ENCODE measurements at places on chromosomes 1 and 21.

GRCh38 chr1:1539310-1540089 is 924 bp downstream of the TMEM240 start:
- no peak for DNase-seq

GRCh38 chr1:76892675-76893074 is 25.4 kb downstream of the ST6GALNAC5 start:
- no peak for DNase-seq

DNA sequence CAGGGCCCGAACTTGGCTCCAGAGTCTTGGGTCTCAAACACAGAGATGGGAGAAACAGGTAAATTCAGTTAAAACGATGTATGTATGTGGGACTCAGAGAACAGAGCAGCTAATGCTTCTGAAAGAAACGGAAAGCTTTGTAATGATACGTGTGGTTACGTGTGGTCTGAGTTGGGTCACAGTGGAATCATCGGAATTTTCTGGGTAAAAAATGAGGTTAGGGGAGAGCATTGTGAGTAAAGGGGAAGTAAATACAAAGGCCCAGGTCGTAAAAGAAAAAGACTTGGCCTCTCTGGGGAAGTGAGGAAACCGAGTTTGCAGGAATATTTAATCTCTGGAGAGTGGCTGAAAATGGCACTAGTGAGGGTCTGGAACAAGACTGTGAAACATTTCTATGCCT is 8.3 kb downstream of the NHLH2 start:
- DNase-seq, result no peak

DNA sequence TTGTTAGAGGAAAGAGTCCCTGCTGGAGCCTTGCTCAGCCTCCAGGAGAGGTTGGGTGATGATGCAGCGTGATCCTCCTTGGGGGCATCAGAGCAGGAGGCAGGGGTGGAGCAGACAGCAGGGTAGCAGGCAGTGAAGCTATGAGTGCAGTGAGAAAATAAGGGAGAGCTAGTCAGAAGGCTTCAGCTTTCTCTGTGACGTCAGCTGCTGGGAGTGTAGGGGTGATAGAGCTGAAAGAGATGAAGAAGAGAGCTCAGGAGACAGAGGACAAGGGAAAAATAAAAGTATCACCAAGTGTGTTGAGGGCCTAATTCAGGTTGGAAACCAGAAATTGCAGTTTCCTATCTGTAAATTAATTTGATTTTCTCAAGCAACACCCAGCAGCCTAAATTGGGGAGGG is 2.2 kb upstream of the ADAM30 start:
- no peak for DNase-seq

- DNase-seq, result peak; percentile 27
Measured at GRCh38 chr1:193417403-193417802, 231.0 kb upstream of the B3GALT2 start.

GRCh38 chr1:6603915-6604558 is 1.4 kb upstream of the KLHL21 start:
- DNase-seq, result no peak

GRCh38 chr1:101264697-101265096 is 27.9 kb downstream of the S1PR1 start:
- DNase-seq, result no peak

DNA sequence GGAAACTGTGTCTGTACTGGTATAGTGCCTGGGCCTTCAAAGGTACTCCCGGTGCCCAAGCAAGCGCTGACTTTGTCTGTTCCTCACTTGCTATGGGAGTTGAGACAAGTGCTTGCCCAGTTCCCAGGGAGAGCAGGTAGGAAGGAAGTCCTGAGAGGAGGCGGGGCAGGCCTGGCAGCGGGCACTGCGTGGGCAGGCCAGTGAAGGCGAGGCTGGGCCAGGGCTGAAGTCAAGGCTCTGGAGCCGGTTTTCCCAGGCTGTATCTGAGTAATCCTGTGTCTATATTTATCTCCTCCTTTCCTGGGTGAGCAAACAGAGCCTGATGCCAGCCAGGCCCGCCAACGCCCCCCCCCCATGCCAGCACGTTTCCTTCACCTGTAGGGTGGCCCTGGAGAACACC is 15.9 kb upstream of the EDN2 start:
- DNase-seq, result no peak

GRCh38 chr1:94541246-94542087 is at the start of gene F3:
TSS of gene F3 (minus strand) at chr1:94541759. CDS start at chr1:94541636, 123 bp downstream.
- DNase-seq, result peak; percentile 68

DNA sequence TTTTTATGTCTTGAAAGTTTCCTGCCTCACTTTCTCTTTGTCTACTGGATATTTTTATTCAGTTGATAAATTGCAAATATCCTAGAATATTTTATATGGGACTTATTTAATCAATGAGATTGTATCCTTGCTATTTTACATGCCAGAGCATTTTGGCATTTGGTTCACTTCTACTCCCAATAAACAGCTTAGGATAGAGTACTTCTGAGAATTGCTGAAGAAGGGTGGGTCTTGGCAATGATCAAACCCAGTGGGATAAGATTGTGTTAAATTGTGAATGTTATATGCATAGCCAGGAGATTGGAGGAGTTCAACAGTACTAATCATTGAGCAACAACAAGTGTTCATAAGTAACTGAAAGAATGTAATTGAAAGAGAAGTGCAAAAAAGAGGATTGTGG is 60.1 kb downstream of the SDCCAG8 start:
- no peak for DNase-seq

DNA sequence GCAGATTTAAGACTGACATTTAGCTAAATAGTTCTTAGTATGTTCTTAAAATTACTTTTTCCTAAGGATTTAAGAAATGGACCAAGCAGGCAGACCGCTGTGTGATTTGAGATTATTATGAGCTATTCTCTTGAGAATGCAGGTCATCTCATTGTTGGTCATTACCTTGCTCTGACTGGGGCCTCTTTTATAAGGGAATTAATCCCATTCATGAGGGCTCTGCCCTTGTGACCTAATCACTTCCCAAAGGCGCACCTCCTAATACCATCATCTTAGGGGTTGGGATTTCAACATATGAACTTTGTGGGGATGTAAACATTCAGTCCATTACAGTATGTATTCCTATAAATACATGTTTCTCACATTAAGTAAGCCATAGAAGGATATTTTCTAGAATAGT is 24.2 kb downstream of the OSBPL9 start:
- no peak for DNase-seq

- no peak for DNase-seq
Measured at GRCh38 chr1:115609021-115609420, 32.7 kb upstream of the VANGL1 start.

DNA sequence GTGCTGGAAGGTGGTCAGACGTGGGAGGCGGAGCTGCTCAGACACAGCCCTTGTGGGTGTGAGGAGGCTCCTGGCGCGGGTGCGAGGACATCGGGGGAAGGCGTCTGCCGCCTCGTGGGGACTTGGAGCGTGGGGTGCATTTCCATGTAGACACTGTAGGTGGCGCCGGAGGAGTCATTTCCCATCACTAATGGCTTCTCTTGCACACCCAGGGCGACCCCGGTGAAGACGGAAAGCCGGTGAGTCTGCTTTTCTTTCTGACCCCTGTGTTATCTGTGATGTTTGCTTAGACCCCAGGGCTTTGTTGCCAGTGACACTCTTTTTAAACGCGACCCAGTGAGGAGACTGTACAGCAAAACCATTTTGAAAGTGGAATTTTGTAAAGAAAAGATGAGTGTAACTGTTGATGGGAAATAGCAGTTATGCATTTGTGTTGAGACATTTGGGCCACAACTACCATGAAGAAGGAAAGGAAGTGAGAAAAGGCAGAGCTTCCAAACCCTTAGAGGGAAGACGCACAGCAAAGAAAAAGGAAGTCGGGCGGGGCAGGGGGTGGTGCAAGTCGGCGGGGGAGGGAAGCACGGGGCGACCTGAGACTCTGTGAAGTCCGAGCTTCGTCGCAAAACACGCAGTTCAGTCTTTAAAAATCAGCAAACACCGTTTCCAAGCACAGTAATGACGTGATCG is 64.0 kb downstream of the SLC19A1 start:
- peak; percentile 83 for DNase-seq

DNA sequence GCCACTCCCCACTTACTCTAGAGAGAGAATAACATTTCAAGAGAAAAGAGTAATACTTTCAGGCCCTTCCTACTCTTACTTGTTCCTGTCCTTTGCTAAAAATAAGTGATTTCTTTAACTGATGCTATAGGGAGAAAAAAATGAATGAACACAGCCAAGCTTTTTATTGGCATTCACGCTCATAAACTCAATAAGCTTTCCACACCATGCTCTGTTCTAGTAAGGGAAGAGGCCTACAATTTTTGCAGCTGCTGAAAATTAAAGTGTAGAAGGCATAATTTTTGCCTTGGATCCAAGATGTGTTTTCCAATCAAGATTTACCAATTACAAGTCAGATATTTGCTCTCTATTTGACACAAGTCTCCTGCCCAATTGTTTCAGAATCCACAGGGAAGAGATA is 188.1 kb upstream of the RGS18 start:
- DNase-seq, result no peak

DNA sequence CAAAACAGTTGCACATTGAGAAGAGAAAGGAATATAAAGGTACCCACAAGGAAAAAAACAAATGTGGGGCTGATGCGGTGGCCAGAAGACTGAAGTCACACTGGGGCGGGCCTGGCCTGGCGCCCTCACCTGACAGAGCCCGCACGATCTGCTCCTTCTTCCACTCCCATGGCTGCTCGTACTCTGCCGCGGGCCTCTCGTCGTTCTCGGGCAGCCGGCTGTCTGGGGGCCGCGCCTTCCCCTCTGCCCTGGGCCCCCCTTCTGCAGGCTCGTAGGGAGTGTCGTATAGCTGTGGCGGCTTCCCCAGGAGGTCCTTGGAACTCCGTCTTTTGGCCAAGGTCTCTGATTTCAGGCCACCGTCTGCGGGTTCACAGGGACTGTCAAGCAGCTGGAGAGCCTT is 13.1 kb upstream of the TDRD10 start:
- DNase-seq, result no peak

GRCh38 chr1:37430103-37430985 is 44.0 kb upstream of the ZC3H12A start:
- no peak for DNase-seq

- no peak for DNase-seq
Measured at GRCh38 chr21:14453339-14454015, 70.5 kb upstream of the HSPA13 start.

DNA sequence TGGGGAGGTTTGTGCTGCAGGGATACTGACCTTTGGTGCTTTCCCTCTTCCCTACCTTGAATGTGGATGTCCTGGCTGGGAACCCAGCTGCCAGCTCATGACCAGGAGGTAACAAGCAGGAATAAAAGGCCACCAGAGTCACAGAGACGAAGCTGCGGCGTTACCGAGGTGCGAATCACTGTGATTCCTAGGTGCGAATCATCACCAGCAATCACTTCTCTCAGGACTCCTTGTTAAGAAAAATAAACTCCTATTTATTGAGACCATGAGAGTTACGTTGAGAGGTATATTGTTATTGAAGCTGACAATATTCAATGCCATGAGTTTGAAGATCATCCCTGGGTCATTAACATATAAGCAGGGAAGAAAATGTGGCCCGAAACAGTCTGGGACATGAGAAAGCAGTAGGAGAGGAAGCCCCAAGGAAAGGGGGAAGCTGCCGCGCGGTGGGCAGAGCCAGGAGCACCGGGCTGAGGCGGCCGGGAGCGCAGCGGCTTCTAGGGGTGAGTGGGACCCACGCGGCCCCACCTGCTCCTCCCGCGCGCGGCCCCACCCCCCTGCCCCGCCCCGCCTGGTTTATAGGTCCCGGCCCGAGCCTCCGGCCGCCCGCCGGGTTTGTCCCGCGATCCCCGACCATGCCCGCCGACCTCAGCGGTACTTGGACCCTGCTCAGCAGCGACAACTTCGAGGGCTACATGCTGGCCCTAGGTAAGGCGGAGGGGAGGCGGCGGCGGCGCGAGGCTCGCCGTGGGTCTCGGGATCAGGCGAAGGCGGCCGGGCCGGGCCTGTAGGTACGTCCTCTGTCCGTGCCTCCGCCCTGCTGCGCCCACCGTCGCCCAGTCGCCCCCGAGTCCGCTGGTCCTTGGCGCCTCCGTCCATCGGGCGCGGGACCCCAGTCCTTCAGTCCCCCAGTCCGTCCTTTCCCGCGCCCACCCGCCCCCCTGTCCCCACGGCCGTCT is at the start of gene RBP7:
Gene RBP7, plus strand, starts transcription at position 605 of the 959 bp plus-strand sequence. Its CDS starts 31 bp downstream, at position 636.
- no peak for DNase-seq

- DNase-seq, result no peak
Measured at GRCh38 chr1:186208405-186209129, 166.5 kb downstream of the TPR start.

DNA sequence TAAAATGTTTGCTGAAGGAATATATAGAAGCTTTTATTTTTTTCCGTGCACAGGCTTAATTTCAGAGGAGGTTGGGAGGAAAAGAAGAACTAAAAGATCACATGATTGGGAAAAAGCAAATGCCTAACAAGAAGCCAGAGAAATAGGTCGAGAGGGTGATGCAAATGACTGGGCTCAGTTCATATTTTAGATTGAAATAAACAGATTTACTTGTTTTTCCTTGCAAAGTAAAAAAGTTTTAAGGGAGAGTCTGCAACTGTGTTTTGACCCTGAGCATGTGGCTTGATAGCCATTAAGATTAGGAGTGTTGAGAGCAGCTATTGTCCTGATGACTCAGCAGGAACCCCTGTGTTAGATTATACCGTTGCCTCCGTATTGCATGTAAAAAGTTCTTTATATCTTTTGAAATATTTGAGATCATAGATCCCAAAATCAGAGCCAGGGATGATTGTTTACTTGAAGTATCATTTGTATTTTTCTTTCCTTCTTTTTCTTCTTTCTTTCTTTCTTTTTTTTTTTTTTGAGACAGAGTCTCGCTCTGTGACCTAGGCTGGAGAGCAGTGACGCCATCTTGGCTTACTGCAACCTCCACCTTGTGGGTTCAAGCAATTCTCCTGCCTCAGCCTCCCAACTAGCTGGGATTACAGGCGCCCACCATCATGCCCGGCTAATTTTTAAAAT is 20.2 kb downstream of the CLIC4 start:
- DNase-seq, result no peak

DNA sequence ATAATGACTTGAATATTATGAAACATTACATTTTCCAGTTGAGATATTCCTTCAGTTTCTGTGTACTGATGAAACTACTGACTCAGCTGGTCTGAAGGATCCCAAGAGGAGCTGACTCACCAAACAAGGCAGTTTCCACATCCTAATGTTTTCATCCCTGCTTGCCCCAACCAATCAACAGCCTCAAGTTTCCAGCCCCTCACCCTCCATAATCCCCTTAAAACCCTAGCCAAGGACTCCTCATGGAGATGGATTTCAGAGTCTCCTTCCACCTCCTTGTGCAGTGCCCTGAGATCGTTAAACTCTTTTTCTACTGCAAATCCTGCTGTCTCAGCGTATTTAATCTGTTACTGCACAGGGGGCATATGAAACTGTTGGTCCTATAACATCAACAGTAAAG is 83.1 kb upstream of the HAO2 start:
- DNase-seq, result no peak

GRCh38 chr1:197272791-197273190 is 4.7 kb downstream of the CRB1 start:
- no peak for DNase-seq

DNA sequence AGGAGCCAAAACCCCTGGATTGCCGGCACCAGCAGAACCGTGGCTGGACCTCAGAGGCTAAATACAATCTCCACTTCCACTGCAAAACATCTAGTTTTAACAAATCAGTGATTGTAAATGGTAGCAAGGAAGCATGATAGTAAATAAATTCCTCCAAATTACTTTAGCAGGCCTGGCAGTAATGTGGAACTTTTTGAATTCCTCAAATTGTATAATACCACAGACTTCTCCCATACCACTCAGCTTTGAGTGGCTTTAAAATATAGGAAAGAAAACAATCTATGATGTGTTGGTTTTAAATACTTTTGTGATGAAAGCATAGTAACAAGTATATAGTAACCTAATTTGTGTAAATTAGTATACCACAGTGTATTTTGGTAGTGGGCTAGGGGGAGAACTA is 34.1 kb downstream of the NIBAN1 start:
- no peak for DNase-seq
